ENCODE measurements at places on chromosomes 1 and 21. TPM values are rescaled to one million over a fixed set of nuclear protein-coding genes. Genes with fewer than 3 reads are reported as not detected.

GRCh38 chr1:100076744-100077143, 56.0 kb downstream of the SASS6 start:
- DNase-seq: no peak

DNA sequence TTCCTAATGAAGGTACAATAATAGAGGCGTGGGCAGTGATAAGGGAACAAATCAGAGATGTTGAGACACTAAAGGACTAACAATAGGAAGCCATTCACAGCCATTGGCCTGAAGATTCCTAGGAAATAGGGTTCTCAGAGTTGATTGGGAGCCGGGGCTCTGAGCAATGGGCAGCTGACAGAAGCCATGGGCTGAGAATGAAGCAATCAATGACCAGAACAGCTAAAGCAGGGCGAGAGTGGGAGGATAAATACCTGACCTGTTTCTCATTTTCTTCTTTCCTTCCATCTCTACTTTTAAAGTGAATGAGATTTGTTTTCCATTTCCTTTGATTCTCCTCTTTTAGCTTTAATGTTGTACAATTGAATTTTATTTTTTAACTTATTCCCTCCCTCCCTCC, 774.7 kb upstream of the ADGRL4 start:
- peak; percentile 10 for DNase-seq

- DNase-seq: no peak
These were observed 7.7 kb upstream of the PAFAH2 start for GRCh38 chr1:26005434-26006105.

- no peak for DNase-seq
These were observed 274.6 kb downstream of the NFIA start for GRCh38 chr1:61356995-61357394.

DNA sequence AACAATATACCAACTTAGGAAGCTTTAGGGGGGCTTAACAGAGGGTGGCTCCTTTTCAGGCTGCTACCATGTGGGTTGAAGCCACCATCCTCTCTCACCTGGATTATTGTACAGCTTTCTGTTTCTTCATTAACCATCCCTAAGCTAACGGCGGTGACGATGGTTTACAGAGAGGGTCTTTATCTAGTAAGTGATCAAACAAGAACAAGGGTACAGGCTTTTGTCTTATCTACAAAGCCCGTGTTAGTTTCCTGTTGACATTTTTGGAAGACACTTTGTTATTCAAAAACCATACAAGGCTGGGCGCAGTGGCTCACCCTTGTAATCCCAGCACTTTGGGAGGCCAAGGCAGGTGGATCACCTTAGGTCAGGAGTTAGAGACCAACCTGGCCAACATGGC, 20.4 kb downstream of the SLC25A33 start:
- no peak for DNase-seq

- DNase-seq: no peak
These were observed 754 bp upstream of the PDPN start for GRCh38 chr1:13582713-13583443.

GRCh38 chr1:20154301-20154831, 15.2 kb downstream of the PLA2G2F start:
- no peak for DNase-seq

GRCh38 chr1:194069168-194069830, 882.9 kb upstream of the B3GALT2 start:
- DNase-seq: peak; percentile 16

GRCh38 chr21:31352836-31353235, 8.8 kb upstream of the TIAM1 start:
- DNase-seq: no peak

DNA sequence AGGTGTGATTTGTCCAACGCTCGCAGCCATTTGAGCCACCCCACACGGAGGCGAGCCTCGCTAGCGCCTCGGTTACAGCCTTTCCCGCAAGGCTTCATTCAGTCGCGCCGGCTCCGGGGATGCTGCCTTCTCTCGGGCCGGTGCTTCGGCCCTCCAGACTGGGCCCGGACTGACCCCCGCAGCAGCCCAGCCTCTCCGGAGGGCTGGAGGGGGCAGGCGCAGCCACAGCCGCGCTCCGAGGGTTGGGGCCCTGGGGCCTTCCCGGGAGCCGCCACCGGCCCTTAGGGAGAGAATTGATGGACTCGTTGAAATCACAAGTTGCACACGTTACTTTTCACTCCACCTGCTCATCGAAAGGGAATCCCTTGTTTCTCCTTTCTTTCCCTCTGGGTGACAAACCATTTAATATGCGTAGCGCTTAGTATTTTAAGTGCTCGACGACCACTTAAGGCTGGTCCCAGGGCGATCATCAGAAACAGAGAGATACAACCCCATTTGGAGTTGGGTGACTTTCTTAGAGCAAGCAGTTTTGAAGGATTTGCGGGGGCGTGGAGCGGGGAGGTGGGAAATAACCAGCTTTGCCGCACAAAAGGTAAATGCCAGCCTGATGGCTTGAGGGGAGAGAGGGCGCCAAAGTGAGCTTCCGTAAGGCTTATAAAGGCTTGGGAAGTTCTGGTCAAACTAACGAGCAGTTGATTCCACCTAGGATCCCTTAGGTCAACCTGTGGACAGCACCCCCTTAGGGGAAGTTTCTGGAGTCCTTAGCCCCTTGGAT, 24.6 kb upstream of the ENAH start:
- DNase-seq: no peak

GRCh38 chr1:12143631-12144155, 23.1 kb upstream of the TNFRSF1B start:
- DNase-seq: peak; percentile 98

GRCh38 chr1:110860174-110860573, 12.8 kb upstream of the CD53 start:
- no peak for DNase-seq

DNA sequence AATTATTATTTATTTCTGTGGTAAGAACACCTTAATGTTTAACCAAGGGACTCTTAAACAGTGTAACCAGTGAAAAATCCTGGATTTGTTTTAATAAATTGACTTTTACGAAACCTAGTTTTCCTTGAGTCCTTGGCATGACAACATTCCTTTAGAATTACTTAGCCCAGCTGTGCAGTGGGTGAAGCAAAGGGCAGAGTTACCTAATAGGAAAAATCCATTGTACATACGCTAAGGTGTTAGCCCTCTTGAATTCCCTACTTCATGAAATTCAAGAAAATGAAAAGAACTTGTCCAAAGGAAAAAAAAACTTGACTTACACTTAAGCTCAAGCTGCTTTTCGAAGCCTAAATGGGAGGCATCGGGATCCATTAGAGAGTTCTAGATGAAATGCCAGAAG, 852.0 kb upstream of the ADAMTS5 start:
- DNase-seq: no peak

DNA sequence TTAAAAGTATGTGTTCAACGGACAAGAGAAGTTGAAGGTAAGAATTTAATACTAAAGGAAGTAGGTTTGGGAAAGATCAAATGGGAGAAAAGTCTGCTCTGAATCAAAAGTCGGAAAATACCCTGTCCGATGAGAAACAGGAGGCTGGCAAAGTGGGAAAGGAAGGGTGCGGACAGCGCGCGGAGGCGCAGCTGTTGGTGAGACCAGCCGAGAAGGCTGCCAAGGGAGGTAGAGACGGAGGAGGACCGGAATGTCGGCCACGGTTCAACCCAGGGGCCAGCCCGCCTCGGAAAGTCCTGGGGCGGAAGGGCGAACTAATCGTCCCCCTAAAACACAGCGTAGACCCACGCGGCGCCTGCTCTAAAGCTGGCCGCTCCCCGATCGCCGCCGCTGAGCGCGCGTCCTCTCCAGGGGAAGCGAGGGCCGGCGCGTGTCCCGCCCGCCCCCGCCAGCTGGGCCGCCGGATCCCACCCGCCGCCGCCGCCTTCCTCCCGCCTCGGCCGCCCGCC, 639 bp upstream of the SPATA1 start:
- peak; percentile 42 for DNase-seq

DNA sequence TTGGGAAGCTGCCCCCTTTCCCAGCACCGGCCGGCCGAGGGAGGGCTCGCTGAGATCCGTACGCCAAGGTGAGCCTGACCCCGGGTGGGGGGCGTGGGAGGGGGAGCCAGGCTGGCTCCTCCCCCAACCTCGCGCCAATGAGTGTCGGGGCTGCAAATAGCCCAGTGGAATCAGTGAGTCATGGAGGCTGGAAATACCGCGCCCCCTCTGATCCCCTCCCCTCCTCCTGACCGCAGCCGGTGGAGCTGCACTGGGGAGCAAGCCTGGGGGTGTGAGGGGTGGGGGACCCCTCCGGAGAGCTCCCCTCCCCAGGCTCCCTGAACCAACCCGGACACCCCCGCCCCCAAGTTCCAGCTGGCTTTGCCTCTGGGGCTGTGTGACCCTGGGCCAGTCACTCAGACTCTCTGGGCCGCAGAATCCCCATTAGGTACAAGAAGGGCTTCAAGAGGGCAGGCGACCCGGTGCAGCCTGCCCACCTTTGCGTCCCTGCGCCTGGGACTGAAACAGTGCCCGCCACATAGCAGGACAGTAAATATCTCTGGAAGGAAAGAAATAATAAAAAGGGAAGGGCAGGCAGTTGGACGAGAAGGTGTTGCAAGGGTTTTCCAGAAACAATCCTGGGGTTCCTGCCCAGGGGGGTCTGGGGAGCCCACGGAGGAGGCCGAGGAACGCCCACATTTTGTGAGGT, 4.5 kb downstream of the HSPB7 start:
- peak; percentile 70 for DNase-seq

DNA sequence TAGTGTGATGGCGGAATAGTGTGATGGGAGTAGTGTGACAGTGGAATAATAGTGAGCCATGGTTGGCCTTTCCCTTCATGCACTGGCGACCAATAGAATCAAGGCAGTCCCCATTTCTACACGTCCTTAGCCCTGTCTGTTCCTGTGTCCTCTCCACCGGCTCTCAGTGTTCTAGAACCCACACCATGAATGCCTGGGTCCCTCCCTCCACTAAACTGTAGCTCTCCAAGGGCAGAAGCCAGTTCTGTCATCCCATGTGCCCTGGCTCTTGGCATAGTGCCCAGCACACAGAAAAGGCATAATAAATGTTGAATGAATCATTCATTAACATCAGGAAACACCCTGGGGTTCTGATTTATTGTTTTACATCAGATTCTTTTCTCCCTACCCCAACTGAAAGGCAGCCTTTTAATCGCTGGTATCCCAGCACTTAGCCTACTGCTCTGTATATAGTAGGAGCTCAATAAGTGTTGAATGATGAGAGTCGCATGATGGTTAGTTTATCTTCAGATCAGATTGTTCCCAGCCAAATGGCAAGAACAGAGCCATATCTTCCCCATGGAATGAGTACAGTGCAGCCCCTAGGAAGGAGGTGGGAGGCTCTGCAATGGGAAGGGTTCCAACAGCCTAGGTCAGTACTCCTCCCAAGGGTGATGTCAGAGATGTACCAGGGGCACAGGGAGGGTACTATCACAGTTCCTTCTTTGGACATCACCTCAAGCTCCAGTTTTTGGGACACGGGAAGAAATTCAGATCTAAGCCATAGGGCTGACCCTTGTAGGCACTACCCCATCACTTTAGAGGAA, 325.7 kb downstream of the HHAT start:
- no peak for DNase-seq

DNA sequence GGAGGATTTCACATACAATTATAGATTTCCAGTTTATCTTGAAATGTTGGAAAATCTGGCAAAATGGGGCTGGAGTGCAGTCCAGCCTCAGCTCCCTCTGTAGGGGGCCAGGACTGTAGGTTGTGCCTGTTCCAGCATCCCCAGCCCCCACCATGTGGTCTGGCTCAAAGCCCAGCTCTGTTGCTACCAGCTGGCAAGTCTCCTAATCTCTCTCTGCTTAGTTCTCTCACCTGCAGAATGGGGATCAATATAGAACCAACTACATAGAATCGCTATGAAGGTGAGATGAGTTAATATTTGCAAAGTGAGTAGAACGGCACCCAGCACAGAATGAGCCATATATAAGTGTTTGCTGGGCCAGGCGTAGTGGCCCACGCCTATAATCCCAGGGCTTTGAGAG, 50.0 kb upstream of the TARDBP start:
- no peak for DNase-seq

DNA sequence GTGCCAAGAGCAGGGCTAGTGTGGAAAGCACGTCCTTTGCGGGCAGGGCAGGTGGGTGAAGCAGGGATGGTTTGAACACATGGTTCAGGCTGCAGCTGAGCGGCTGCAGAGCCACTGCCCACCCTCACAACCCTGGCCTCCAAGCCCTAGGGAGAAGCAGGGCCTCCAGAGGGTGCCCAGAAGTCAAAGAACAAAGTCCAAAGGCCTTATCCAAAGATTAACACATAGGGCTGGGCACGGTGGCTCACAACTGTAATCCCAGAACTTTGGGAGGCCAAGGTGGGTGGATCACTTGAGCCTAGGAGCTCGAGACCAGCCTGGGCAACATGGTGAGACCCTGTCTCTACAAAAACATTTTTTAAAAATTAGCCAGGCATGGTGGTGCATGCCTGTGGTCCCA, 46.8 kb downstream of the CAPN8 start:
- no peak for DNase-seq

DNA sequence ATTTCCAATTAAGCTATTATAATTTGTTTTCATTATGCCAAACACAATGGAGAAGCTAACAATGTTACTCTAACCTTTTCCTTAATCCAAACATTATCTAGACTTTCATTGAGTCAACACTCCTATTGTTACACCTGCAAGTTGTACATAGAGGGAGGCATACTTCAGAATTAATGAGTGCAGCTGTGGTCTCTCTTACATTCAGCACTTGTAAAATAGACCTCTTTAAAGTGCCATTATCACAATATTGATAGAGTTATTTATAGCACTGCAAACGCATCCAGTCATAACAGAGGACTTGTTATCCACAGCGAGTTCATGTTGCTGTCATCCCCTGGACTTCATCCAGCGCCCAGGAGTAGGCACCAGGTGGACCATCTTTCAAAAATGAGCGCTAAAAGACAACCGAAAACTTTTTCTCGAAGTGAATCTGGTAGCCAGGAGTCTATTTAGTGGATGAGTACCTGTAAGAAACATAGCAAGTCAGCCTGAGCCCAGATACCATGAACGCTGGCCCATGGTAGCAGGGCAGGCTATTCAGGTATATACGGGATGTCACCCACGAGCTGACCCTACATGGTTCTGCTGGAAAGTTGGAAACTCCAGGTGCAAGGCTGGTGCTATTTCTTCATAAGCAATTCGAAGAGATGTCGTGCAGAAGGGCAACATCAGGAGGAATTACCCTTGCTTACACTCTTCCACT, 70.6 kb upstream of the NFIA start:
- DNase-seq: no peak

DNA sequence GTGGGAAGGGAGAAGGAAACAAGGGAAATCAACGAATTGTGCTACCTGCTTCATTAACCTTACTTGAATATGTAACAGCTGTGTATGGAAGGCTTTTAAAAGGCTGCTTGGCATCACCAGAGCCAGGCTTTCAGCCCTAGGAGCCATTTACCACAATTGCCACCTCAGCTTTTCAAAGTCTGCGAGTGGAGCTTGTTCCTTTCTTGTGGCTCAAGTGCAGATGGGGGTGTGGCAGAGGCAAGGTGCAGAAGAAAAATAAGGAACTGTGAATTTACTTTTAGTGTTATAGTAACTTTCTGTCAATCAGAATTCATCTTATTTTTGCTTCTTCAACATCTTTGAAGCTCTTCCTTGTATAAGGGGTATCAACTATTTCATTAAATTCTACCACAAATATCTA, 17.6 kb downstream of the CLCA2 start:
- DNase-seq: no peak

RGS13 gene
- not detected for total RNA-seq

KCNJ10 gene
- not detected for total RNA-seq

LCE3C gene
- not detected for total RNA-seq

SPRR2A gene
- not detected for total RNA-seq

LPAR3 gene
- total RNA-seq: 0.18 TPM

AK4 gene
- total RNA-seq: 30.3 TPM

TRIM58 gene
- total RNA-seq: 0.54 TPM

GJB3 gene
- total RNA-seq: not detected
